Cerebellar nuclear complex (tissue), 1 donor: ENCODE measurements at places on chromosomes 12 and 14.

DNA sequence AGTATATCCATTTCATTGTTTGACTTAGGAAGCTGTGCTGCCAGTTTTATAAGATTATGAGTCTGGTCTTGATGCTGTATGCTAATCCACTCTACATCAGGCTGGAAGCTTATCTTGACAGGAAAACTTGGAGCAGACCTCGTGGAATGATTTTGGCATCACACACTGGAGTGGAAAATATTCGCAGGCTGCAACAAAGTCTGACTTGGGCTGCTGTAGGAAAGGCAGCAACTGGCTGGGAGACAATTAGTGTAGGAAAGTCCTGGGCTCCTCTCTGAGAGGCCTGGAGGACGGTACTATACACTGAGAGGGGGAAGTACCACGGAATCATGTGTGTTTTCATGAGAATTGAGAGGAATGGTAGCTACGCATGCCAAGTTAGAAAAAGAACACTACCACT, 383.7 kb downstream of the ETNK1 start:
- DNase-seq: no peak

DNA sequence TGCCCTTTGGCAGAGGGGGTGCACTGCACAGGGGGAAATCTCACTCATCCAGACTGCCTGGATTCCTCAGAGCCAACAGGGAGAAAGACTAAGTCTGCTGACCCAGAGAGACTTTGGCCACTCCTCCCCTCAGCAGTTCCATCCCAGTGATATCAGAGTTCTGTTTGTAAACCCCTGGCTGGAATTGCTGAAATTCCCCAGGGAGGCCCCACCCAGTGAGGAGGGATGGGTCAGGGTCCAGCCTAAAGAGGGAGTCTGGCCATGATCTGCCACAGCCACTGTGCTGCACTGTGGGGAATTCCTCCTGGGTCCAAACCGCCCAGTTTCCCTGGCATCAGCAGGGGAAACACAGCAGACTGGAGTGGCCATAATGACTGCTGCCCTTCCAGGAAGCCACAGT, 54.9 kb upstream of the USP15 start:
- no peak for DNase-seq

GRCh38 chr12:89838833-89839232, 130.2 kb upstream of the ATP2B1 start:
- no peak for DNase-seq

GRCh38 chr12:57898308-57898970, 42.9 kb upstream of the ATP23 start:
- no peak for DNase-seq

GRCh38 chr14:76376878-76377734, 1.2 kb downstream of the ESRRB start:
- DNase-seq: no peak

GRCh38 chr14:94461526-94462218, 9.1 kb upstream of the SERPINA11 start:
- DNase-seq: no peak

DNA sequence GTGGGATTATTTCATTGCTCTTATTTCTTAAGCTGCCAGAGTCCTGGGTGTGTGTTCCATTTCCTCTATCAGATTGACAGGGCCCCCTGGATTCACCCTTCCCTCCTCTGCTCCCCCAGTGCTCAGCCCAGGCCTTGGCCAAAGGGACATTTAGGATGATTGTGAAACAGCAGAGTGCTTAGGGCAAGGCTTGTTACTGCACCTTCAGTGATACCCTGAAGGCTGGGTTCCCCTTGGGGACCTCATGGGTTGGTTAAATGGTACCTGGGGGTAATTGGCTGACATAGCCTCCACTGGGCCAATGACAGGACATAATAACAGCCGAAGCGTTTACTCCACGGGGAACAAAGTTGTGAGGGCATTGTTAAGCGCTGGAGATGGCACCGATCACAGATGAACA, 1.3 kb upstream of the KRT72 start:
- DNase-seq: no peak

GRCh38 chr12:64054079-64054520, 168.0 kb downstream of the KICS2 start:
- no peak for DNase-seq

GRCh38 chr12:102509123-102509626, 28.8 kb upstream of the IGF1 start:
- DNase-seq: no peak

- no peak for DNase-seq
Observed at GRCh38 chr12:76236640-76237039, 111.6 kb downstream of the BBS10 start.

GRCh38 chr12:63206494-63206893, 55.5 kb upstream of the AVPR1A start:
- no peak for DNase-seq

GRCh38 chr14:59455411-59455810, 9.8 kb downstream of the GPR135 start:
- no peak for DNase-seq

GRCh38 chr12:115857923-115858322, 419.6 kb downstream of the MED13L start:
- no peak for DNase-seq

GRCh38 chr12:23340351-23340750, 609.1 kb downstream of the SOX5 start:
- no peak for DNase-seq

DNA sequence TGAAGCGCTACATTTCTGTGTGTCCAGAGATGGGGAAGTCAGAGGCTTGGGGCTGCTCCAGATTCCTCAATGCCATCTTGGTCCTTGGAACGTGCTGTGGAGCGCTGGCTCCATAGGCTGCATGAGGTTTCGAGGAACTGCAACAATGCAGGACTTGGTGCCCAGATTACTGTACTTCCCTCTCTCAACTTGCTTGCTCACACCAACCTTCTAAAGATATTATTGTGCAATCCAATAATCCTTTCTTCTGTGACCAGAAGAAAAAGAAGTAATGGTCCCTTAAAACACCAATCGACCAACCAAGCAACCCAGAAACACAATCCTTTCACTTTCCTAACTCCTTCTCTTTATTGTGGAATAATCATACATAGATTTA, 3.7 kb downstream of the PRICKLE1 start:
- no peak for DNase-seq

DNA sequence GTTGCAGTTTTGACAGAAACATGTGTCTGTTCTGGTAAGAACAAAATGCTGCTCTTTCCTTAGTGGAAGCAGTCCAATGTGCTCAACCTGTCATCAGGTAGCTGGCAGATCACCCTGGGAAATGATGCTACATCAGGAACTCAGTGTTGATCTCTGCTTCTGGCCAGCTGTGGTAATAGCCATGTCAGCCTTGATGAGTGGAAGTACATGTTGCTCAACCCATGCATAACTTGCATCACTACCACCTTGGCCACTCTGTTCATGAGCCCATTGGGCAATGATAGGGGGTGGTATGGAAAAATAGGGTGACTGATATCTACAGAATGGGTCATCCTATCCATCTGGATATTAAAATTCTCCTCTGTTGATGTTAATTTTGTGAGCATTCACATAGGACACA, 411.0 kb downstream of the C12orf50 start:
- DNase-seq: no peak

DNA sequence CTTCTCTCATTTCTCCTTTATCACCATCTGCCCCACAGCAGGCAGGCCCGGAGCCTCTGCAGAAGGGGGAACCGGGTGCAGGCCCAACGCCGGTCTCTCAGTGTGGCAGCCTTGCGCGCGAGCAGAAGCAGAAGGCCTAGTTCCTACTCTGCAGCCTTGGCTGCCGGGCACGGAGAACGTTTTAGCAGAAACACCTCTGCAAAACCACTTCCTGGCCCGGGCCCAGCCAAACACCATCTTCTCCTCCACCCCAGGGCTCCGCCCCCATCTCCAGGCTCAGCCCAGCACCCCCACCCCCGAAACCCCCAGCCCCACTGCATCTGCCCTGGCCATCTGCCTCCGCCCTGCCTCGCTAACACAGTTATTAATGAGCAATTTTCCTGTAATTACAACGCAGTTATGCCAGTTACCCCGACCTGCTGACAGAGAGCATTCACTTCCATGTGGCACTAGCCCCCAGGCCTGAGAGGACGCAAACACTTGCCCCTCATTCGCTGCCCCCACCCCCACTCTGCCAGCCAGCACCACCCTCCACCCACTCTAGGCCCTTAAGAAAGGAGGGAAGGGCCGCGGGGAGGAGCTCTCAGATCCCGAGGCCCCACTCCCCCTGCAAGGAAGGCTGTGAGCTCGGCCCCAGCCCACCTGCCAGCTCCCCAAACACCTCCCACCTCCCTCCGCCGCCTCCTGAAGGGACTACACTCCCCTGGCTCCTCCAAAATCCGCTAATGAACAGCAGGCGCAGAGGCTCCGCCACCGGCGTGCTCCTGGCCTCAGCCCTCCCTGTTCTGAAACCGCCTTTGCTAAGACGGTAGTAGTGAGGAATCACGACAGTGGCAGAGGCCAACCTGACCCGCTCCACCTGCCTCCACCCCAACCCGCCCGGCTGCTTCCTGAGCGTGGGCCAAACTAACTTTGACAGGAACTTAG, 44.7 kb upstream of the FBRSL1 start:
- no peak for DNase-seq

- DNase-seq: peak; percentile 39
Observed at GRCh38 chr14:88321692-88322503, 1.2 kb downstream of the KCNK10 start.

GRCh38 chr14:30417121-30417520, 141.8 kb upstream of the G2E3 start:
- DNase-seq: no peak

DNA sequence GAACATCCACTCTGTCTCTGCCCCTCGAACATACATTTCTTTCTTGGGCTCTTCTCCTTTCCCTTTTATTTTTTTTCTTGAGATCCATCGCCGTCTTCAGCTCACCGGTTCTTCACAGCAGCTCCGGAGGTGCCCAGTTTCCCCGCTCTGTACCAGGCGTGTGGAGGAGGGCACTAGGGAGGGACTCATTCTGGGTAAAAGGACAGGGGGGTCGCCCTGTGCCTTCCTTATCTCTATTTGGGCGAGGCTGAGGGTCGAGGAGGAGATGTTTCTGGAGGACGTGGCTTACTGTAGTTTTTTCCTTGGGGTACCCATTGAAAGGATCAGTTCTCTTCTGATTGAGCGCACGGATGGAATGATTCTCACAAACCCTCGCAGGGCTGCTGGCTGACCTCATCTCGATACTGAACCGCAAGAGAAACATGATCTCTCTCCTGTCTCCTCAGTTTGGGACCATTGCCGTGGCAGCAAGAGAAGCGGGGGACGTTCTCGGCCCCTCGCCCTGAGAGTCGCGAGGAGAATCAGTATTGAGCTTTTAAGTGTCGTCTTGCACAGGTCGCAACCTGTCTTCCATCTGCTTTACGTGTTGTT, 386 bp downstream of the LIN52 start:
- DNase-seq: no peak

- DNase-seq: no peak
Observed at GRCh38 chr14:38078393-38078792, 129.3 kb upstream of the SSTR1 start.

- no peak for DNase-seq
Observed at GRCh38 chr12:29104516-29104915, 44.6 kb upstream of the FAR2 start.

GRCh38 chr14:77615361-77616132, 890 bp downstream of the SPTLC2 start:
- no peak for DNase-seq

DNA sequence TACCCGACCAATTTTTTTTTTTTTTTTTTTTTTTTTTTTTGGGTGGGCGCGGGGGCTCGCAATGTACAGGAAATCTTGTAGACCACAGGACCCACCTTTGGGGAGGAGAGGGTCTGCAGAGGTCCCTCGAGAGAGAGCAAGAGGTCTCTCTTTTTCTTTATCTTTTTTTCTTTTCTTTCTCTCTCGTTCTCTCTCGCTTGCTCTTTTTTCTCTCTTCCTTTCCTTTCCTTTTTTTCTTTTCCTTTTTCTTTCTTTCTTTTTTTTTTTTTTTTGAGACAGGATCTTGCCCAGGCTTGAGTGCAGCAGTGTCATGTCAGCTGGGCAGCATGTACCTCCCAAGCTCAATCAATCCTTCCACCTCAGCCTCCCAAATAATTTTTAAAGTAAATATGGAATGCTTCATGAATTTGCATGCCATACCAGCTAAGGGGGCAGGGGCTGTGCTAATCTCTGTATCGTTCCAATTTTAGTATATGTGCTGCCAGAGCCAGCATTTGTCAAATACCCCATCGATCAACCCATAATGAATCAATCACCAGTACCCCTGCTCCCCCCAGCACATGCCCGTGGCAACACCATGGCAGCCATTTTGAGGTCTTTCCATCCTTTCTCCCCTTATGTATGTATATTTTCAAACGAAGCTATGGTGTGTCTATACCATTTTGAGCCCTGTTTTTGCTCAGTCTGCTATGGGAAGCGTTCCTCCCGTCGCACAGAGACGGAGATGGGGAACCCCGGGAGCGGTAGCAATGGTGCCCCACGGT, 9.3 kb downstream of the PAPLN start:
- no peak for DNase-seq

GRCh38 chr12:85367936-85368335, 87.9 kb downstream of the ALX1 start:
- DNase-seq: no peak

DNA sequence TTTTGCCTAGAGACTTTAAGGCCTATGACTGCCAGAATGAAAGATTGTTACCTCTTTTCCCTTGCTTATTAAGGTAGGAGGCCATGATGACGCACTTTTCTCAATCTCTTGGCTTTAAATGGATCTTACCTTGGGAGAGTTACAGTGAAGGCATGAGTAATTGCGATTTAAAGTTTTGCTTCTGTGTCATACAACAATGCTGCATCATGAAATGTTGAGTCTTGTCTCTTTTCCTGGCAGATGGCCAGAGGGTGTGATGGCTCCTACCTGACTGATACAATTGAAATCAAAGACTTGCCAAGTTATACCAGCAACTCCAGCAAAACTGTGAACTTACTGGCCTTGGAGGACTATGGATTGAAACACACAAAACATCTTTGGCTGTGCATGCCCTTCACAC, 17.2 kb upstream of the LRRK2 start:
- no peak for DNase-seq

GRCh38 chr14:81113176-81113575, 107.6 kb downstream of the GTF2A1 start:
- no peak for DNase-seq
